ENCODE measurements at places on chromosomes 2 and 18.

- peak; percentile 53 for DNase-seq
Measured at GRCh38 chr18:2905854-2906703, 59.3 kb downstream of the EMILIN2 start.

GRCh38 chr2:122145856-122146255 lies 390.4 kb downstream of the TSN start:
- no peak for DNase-seq

- DNase-seq = no peak
Measured at GRCh38 chr2:79850912-79851311, 338.1 kb downstream of the CTNNA2 start.

DNA sequence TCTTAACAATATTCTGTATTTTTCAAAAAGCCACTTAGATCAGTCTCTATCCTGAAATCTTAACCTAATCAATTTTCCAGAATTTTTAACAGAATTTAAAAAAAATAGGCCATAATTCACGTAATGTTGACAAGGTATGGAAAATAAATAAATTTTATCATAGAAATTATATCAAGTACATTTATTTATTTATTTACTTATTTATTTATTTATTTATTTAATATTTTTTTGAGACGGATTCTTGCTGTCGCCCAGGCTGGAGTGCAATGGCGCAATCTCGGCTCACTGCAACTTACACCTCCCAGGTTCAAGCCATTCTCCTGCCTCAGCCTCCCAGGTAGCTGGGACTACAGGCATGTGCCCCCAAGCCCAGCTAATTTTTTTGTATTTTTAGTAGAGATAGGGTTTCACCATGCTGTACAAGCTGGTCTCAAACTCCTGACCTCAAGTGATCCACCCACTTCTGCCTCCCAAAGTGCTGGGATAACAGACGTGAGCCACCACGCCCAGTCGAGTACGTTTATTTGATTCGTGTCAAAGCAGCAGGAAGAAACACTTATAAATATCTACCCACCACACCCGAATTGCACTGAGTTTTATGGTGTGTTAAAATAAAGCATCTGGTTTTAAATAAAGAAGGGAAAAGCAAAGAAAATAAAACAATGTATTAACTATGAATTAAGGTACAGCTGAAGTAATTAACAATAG lies 60.1 kb downstream of the DSC3 start:
- DNase-seq = no peak

- no peak for DNase-seq
Measured at GRCh38 chr2:151408788-151409600, 708 bp upstream of the RIF1 start.

DNA sequence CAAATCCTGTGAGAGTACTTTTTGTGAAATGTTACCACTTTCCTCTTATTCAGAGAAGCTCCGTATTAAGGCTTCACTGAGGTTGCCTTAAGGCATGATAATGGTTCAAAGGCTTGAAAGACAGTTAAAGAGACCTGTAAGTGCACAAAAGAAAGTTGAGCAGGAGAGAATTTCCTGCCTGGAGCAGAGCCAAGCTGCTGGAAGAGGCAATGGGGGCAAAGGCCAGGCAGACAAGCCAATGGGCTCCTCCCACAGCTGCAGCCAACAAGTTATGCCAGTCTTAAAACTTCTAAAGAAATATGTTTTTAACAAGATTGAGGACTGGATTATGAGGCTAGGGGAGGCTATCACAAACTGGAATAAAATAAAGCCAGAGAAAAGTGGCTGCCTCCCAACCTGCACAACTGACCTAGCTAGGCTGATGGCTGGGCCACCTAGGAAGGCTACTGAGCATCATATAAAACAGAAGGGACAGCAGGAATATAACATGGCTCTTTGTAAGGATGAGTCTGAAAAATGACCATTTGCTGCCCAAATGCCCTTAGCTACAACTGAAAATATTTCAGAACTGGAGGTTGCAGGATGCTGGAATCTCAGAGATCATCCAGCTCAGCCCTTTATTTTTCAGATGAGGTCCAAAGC lies 2.1 kb downstream of the IL1B start:
- no peak for DNase-seq

DNA sequence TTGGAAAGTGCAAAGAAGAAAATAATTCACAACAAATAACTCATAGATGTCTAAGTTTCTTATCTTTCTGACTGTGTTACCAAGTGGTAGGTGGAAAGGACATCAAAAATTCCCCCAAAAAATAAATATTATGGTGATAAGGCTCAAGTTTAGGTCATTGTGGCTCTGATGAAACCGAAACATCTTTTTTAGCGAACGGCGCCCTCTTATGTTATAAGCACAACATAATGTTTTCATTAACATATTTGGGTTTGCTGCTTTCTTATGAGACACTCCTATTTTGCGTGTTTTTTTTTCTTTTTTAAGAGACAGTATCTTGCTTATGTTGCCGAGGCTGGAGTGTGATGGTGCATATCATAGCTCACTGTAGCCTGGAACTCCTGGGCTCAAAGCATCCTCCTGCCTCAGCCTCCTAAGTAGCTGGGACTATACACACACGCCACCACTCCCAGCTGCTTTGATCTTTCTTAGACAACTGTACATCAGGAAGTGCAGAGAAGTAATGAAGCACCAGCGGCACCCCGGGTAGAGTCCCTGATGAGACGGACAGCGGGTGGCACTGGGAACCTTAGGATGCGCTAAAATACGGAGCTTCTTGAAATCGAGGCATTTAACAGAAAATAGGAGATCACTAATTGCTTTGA lies 38.5 kb upstream of the SLC35G4 start:
- peak; percentile 10 for DNase-seq

DNA sequence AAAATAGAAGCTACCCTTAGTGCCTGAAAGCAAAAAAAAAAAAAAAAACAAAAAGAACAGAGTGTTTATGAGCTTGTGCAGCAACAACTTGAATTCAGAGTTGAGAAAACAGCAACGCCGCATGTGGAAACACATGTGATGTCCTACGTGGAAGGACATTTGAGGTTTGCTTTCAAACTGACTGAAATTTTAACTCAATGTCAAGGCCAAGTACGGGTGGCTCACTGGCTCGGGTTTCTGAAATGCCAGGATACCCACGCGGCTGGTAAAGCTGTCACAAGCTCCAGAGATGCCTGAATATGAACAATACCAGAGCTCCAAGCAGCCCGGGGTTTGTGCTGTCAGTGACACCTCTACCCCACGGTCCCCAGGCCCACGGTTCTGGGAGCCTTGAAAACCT lies 72.2 kb upstream of the THOC1 start:
- DNase-seq = no peak

DNA sequence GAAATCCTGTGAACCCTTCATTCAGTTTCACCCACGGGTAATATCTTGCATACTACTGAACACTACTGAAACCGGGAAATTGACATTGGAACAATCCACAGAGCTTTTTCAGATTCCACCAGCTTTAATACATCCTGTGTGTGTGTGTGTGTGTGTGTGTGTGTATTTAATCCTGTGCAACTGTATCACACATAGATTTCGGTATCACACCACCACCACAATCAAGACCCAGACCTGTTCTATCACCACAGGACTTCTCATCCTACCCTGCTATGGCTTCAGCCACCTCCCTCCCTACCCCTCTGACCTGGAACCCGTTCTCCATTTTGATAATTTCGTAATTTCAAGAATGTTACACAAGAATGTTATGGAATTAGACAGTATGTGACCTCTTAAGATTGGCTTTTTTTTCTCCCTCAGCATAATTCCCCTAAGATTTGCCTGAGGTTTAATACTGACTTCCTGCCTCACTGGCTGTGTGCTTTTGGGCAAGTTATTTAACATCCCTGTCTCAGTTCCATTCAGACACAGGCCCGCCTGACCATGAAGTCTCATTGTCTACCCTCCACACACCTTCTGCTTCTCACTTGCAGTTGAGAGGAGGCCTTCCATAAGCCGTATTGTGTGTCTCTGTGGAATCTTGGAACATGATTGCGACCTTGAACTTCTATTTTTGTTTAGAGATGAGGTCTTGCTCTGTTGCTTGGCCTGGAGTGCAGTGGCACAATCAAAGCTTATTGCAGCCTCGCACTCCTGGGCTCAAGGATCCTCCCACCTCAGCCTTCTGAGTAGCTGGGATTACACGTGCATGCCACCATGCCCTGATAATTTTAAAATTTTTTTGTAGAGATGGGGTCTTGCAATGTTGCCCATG lies 14.4 kb upstream of the TMEM131 start:
- DNase-seq = no peak

DNA sequence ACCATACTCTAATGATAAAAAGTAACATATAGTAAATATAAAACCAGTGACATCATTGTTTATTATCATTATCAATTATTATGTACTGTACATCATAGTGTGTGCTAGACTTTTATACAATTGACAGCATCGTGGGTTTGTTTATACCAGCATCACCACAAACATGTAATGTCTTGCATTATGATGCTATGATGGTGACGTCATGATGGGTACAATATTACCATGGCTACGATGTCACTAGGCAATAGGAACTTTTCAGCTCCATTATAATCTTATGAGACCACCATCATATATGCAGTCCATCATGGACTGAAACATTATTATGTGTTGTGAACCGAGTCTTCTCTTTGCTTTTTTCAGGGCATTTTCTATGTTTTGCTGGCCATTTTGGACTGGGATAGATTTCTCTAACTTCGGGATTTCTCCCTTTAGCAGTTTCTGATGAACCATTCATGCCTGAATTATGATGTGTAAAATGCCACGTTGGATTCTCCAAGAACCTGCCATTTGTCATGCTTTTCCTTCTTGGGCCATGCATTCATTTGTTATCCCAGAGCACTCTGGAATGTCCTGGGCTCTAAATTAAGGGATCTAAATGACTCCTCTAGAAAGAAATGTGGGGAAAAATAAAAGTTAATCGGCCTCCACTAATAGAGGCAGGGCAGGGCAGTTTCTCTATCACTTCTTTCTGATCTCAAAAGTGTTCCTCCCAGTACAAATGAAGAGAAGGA lies 325.6 kb upstream of the TNP1 start:
- no peak for DNase-seq

GRCh38 chr2:201466050-201466675 lies 14.6 kb downstream of the STRADB start:
- DNase-seq = no peak

GRCh38 chr18:23228102-23229061 lies 93.1 kb downstream of the CABLES1 start:
- no peak for DNase-seq

DNA sequence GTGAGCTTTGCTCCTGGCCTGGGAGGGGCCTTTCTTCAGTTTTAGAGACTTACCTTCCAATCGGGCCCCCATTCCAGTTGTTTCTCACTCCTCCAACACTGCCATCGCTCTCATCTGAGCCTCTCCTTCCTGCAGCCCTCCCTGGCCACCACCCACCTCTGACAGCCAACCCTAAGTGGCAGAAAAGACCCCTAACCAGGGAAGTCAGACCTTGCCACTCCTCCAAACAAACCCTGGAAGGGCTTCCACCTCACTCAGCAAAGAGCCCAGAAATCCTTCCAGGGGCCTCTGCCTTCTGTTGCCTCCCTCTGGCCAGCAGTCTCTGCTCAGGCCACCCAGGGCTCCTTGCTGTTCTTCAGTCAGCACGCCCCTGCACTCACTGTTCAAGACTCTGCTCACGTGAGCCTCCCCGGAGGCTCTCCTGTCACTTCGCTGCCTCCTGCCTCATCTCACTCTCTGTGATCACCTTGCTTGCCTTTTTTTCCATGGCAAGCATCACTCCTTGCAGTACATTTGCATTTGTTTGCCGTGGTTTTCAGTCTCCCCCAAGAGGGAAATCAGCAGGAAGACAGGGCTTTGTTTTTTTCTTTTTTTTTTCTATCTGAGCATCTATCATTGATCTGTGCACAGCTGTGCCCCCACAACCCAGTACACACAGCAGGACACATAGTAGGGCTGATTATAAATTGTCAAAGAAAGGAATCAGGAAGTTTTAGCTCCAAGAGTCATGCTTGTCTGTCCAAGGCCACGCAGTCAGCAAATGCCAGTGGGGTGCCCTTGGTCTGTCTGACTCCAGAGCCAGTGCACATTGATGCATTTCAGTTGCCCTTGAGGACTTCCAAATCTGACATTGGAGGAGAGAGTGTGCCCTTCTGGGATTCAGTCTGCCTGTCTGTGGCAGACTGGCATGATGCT lies 83.9 kb downstream of the INHBB start:
- no peak for DNase-seq

DNA sequence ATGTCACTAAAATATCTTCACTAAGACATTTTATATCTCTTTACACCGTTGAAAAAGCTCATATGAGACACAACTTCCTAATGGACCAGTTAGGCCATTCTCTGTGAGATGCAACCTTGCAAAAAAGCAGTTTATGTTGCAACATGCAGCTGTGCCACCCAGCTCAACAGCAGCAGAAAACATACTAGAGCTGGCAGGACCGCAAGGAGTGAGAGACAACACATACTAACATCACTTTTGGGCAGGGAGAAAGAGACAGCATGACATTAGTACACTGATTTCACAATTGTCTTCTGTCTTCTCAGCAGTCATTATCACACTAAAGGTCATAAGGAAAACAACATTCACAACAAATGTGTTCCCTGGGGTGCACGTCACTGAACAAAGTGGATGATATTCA lies 122.9 kb downstream of the EPB41L3 start:
- no peak for DNase-seq

DNA sequence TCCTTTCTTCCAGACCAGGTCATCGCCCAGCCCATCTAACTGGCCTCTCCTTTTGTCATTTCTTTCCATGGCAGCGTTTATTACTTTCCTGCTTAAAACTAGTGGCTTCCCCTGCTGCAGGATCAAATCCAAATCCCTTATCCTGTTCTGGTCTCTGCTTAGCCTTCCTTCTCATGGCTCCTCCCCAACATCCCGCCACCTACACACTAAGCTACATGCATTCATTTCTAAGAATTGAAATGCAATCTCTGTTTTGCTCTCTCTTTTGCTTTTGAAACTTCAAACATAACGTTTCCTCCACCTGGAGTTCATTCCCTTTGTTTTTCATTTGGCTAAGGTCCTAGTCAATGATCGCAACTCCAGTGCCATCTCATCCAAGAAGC lies 18.0 kb upstream of the DPP4 start:
- no peak for DNase-seq

DNA sequence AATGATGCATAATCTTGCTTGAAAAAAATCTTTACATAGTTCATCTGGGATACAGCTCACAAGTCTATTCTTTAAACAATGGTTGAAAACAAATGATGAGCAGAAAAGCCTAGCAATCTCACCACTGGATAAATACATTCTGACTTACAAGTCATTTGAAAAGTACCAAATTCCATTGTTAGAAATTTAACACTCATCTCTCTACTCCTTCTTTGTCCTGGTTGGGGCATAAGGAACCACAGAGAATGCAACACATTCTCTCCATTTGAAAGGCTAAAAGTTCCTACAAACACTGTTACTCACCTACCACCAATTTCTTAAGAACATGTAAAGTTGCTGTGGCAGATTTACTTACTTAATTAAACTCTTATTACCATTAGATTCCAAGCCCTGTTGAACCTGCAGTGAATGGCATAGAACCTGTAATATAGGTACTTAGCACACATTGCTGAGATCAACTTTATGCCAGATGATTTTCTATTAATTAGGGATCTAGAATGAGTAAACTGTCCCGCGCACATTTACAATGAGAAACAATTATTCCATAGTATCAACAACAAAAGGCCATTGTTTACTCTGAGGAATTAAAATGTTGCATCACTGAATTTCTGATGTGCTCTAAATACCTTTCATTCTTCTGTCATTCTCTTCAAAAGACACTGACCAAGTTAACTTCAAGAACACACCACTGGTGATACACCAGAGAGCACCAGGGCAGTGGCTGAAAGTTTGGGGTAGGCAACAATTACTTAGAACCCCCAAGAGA lies 69.6 kb downstream of the CABYR start:
- no peak for DNase-seq
